NCI-H345 (cell line): ENCODE measurements at places on chromosomes 4 and X.

DNA sequence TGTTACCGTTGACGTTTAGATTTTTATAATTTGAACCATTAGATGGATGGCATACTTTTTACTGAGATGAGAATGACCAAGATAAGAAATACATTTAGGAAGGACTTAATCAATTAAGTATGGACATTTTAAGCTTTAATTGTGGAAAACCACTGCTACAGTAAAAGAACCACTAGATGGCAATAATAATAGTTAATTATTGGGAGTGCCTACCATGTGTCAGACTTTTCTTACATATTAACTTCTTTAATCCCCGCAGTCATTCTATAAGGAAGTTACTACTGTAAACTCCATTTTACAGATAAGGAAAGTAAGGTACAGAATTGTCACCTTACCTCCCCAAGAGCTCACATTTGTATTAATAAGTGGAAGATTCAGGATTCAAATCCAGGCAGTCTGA is 48.5 kb upstream of the MYOZ2 start:
- no peak for DNase-seq

GRCh38 chr4:158810487-158811215 is 41.8 kb downstream of the FNIP2 start:
- DNase-seq, result no peak

GRCh38 chrX:32741910-32742309 is 469.4 kb downstream of the DMD start:
- DNase-seq, result no peak

GRCh38 chrX:130861462-130861861 is 41.5 kb downstream of the ENOX2 start:
- DNase-seq, result no peak

GRCh38 chr4:85228264-85228663 is 246.7 kb upstream of the ARHGAP24 start:
- no peak for DNase-seq

DNA sequence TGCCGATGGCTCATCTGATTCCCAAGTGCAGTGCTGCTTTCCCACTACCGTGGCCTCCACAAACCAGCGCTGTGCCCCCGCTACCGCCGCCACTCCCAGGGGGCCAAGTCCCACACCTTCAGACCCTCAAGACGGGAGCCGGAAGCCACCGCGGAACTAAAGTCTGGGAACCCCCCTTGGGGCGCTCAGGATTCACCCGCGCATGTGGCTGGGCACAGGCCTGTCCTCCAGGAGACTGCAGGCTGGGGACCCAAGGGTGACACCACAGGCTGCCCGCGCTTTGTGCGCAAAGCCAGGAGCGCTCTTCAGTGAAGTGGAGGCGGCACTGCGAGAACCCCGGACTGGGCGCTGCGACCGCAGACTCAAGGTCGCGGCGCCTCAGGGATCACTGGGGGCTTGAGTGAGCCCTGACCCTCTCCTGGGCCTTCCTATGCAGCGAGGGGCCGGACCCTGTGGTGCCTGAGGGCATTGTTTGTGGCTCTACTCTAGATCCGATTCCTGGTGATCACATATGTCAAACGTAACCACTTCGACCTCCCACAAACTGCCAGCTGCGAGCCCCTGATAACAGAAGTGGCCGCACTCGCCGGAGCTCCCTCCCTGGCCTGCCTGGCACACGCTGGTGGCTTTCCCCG is 20.4 kb upstream of the TBC1D14 start:
- no peak for DNase-seq

DNA sequence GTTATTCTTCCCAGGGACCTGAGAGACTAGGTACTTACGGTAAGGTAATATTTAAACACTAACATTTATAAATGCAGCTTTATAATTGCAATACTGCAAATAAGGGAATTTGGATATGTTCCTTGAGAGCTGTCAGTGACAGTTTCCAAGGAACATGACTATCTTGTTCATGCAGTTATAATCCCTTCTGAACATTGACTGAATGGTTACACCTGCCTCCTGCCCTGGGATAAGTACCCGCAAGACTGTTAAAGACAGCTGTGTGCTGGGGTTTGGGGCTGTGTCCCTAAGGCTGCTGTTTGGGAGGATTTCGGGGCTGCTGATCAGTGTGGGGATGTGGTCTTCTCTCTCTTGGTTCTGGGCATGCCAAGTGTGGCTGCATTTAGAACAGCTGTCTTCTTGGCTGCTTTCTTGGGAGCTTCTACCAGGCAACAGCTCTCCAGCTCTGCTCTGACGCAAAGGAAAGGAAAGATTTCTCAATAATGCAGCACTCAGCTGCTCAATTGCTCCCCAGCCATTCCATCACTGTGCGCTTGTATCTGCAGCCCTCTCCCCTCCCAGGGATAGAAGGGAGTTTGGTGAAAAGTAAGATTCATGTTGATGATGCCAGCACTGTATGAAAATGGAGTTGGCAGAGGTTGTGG is 298.8 kb upstream of the TAPT1 start:
- DNase-seq, result no peak
